GM23338 (cell line): ENCODE measurements at places on chromosomes 5 and 9.

- DNase-seq, result no peak
Measured at GRCh38 chr9:120979797-120980196, 53.2 kb upstream of the TRAF1 start.

- no peak for DNase-seq
Measured at GRCh38 chr5:28714907-28715698, 1676.7 kb upstream of the CDH9 start.

DNA sequence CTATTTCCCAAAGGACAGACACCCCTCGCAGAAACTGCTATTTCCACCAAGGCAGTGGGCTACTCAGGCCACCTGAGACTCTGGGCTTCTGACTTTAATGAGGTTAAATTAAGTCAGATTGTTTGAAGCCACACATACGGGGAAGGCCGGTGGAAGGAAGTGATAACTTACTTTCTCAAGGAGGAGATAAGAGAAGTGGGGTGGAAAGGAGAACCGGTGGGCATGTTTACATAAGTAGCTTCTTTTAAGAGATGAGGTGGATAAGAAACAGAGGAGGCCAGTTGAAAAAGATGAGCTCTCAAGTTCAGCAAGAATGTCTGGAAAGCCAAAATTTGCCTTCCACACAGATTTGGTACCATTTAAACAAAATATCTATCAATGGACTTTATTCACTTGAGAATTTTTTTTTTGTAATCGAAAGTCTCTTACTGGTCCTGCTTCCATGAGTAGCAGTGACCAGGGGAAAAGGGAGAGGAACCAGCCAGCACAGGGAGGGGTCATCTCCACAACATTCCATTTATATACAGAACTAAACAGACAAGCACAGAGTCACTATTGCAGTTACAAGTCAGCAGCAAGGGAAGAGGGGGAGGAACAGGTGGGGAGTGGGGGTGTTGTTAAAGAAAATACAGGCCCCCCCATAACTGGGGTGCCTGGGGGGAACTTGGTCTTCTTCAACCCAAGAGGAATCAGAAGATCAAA lies 20.0 kb downstream of the CCDC125 start:
- DNase-seq, result no peak

DNA sequence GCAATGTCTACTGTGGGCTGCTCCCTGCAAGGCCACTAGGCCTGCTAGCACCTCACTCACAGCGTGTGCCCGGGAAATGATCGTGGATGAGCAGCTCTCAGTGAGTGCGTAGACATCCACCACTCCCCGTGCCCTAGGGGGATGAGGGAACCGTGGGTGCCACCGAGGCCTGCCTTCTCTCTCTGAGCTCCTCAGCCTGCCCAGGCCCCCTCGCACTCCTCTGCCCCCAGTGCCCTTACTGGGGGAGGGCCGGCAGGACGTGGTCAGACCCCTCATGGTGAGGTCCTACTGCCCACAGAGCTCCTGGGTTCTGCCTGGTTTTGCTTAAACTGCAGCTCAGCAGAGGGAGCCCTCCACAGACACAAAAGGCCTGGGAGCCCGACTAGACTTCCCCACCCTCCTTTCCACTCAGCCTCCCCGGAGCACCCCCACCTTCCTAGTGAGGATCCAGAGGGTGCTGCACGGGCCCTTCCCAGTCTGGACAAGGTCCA lies 220.0 kb downstream of the CACNA1B start:
- DNase-seq, result no peak

DNA sequence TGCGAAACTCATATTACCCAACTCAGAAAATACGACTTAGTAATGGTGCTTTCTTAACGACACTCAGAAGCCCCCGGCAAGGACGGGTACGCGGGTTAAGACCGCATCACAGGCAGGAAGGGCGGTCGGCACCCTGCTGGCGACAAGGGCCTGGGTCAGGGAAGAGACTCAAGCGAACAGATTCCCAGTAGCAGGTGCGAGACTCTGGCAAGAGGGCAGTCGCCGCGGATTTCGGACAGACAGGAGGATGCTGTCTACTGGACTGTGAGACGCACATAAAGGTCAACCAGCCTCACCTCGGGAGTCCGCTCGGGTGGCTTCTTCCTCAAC lies 398 bp downstream of the RAPGEF6 start:
- peak; percentile 89 for DNase-seq

GRCh38 chr5:15001517-15001916 lies 129.9 kb upstream of the ANKH start:
- DNase-seq, result no peak

DNA sequence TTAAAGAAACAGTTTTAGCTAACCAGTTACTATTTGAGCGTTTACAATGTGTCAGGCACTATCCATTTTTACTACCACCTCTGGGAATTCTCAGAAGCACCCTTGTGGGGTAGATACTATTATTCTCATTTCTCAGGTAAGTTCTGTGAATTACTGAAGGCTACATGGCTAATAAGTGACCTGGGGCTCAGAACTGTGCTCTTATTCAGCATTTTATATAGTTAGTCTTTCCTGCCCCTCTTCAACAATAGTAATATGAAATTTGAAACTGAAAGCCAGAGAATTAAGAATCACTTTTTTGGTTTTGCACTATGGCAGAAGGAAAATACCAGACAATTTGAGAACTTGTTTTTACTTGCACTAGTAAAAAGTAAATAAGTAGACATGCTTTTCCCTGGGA lies 11.8 kb downstream of the ELL2 start:
- DNase-seq, result no peak

DNA sequence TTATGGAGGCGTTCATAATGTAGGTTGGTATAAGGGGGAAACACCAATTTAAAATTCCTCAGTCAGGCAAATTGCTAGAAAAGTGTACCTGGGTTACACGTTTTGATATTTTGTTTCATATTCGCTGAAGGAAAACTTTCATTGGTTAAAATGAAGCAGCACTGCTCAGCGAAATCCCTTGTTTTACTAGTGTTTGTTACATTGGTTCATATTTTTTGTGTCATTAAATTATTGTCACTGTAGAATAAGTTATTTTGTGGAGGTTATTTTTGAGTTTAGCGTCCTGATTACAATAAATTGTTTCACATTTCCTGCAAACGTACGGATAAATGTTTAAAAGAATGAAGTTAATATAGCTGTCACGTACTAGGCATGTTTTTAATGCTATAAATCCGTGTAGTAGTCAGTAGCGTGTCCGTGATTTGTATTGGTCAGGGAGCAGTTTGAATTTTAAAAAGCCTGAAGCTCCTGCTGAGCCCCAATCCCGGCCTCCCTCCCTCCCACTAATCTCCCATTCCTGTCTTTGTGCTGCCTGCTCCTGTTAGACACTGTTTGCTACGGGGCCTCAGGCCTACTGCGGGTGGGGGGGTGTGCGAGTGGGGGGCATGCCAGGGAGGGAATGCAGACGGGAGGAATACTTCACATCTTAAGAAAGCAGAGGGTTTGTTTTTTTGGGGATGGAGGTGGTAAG lies 2.0 kb downstream of the NIPBL start:
- DNase-seq, result peak; percentile 84

GRCh38 chr9:126304971-126305320 lies 21.7 kb upstream of the MVB12B start:
- DNase-seq, result no peak

DNA sequence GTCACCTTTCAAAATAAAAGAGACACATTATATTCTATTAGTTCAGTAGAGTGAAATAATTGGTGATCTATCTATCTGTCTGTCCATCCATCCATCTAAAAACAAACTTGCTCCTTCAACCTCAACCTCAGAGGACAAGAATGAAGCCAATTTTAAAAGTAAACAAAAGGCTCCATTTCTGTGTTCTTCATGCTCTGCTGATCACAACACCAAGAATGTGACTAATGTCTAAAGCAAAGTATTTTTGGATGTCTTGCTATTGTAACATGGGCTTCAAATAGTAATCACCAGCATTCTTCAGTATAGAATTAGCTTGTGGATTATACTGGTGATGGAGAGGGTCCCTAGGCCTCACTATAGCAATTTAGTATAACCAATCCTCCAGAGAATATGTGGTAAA lies 1304.4 kb downstream of the MAT2B start:
- DNase-seq, result no peak

GRCh38 chr9:93167838-93168237 lies 16.1 kb upstream of the WNK2 start:
- DNase-seq, result no peak

- no peak for DNase-seq
Measured at GRCh38 chr9:76530458-76531110, 71.6 kb downstream of the GCNT1 start.

DNA sequence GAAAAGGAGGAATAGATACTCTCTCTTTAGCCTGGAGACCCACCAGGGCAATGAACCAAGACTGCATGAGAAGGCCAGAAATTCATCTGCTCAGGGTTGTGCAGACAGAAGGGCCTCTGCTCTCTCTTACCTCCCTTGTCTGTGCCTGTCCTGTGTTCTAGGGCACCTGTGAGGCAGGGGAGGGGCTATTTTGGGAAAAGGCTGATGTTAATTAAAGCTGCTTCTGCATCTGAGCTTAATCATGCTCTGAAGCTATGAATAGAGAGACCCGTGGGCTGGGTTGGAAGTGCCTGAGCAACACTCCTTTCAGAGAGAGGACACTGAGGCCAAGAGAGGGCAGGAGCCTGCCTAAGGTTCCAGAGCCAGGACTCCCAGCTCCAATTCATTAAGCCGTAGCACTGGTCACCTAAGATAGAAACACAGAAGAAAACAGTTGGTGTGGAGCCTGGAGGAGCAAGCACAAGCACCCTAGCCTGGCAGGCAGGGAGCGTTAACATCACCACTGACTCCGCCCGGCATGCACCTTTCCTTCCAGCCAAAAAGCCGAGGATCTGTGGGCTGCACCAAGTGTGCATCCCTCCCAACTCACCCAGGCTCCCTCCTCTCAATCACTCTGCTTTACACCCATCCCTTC lies 31.4 kb upstream of the STING1 start:
- DNase-seq, result no peak

DNA sequence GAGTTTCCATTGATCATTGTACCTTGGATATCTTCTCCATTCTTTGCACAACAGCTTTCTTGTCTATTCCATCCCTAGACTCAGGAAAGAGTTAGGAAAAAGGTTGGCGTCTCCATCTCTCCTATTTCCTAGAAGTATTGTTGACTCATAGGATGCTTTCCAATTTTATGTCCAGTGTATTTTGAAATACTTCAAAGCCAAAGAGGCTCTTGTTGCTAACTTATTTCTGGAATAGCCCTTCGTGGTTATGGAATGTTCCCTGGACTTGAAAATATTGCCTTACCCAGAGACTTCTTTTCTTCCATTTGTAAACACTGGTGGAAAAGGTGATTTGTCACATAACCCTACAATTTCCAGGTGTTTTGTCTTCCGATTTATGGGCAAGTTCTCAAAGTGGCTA lies 402.3 kb upstream of the ZNF608 start:
- DNase-seq, result no peak

DNA sequence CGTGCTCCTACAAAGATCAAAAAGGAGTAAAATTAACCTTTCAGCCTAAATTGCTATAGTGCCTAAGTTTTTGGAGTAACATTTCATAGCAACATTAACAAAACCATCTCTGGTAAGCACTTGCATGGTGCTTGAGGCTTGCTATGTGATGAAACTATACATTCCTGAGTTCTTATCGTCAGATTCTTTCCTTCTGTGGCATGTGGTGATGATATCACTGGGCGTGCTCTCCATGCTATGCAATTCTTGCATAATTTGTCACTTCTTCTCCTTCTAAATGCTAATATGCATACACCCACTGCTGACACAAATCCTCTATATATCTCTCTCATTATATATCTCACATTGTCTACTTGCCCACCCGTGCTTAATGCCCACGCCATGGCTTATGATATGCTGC lies 2019.9 kb downstream of the MAT2B start:
- no peak for DNase-seq

DNA sequence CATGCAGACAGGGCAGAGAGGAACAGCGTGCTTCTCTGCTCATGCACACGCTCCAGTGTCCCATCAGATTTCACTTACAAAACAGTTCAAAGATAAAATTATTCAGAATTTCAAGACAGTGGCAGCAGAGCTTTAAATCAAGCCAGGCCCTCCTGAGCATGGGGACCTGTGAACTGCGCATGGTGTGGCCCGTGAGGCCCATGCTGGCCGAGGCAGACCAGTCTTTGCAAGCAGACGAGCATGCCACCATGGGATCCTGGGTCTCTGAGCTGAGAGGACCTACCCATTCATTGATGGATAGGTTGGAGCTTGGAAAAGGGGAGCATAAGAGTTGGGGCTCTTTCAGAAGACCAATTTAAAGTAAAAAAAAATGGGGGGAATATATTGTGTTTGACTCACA lies 35.0 kb upstream of the SAP30L start:
- no peak for DNase-seq

DNA sequence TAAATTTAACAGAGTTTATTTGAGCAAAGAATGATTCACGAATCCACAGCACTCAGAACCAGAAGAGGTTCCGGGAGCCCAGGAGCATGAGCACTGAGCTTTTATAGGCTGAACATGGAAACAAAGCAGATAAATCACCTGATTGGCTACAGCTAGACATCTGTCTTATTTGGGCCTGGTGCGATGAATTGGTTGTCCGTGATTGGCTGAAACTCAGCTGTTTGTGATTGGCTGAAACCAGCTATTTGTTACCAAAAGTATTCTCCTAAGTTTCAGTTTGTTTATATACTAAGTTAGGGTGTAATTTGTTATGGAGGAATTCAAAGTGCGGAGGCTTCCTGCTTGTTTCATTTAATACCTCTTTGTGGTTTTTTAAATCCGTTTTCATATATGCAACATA lies 15.8 kb upstream of the LCP2 start:
- DNase-seq, result no peak

GRCh38 chr9:34291423-34291822 lies 37.6 kb downstream of the KIF24 start:
- no peak for DNase-seq

DNA sequence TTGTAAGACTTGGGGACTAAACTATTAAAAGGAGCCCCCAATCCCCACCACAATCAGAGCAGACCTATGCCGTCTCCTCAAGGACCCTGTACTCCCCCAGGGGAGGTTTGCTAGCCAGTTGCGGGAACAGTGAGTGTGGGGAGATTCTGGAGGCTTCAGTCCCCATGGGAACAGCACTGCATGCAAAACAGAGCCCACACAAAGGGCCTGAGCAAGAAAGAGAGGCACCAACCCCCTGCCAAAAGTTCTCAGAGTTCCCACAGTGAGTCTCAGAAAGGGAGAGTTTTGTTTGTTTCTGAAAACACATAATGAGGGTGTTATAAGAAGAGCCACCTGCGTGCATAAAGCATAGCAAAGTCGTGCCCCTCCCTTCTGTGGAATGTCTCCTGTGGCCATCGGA lies 56.6 kb downstream of the CFAP90 start:
- DNase-seq, result peak; percentile 43

GRCh38 chr5:137144656-137145055 lies 354.5 kb downstream of the SPOCK1 start:
- DNase-seq, result no peak

DNA sequence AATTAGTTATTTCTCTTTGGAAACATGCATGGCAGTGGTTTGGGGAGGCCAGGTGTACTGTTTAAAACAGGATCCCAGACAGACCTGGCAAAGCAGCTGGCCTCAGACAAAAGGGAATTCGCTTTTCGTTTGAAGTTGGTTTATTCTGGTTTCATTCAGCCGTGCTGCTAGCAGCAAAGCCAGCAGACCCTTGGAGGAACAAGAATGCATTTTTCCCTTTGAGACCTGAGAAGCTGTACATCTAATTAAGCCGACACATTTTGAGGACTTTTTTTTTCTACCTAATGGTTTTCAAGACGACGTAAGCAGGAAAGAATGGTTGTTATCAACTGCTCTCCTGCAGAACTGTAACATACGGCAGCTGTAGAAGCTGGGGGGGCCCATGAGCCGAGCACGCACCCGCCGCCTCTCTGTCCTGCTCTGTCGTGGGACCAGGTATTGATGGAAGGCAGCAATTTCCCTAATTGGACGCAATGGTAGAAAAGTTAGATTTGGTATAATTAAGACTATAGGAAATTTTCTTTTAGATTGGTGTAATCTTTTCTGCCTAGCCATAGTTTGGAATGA lies 13.6 kb downstream of the PLEKHG4B start:
- DNase-seq, result no peak
